Endodermal cell (in vitro differentiated cells): ENCODE measurements at places on chromosomes 7 and 10. TPM values are rescaled to one million over a fixed set of nuclear protein-coding genes. Genes with fewer than 3 reads are reported as not detected.

FBXO24 gene
- 1.4 to 3.0 TPM (median 1.6 TPM) in 3 replicates for total RNA-seq

AOAH gene
- total RNA-seq = 0.56 to 1.6 TPM (median 0.80 TPM) in 3 replicates

GRCh38 chr10:17147884-17148489, 18.4 kb upstream of the CUBN start:
- peak overlapping the region; percentile 56 for H3K27ac ChIP-seq
- DNase-seq = no peak
- H3K27me3 ChIP-seq = no peaks in the 10 kb centered on the region
- H3K36me3 ChIP-seq = no peaks in the 10 kb centered on the region

DNA sequence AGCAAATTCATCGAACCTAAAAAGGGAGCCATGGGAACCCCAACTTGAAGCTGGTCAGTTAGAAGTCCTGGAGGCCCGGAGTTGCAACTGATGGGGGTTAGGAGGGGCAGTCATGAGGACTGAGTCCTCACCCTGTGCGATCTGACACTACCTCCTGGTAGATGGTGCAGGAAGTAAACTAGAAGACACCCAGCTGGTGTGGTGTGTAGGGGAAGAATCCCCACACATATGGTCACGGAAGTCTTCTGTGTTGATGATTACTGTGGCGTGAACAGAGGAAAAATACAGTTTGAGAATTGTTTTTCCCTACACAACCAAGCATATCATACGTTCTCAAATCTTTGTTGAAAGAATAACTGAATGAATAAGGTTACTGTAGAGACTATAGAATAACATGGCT, 164.6 kb upstream of the KCTD7 start:
- H3K27ac ChIP-seq = no peak overlapping the region
- H3K27me3 ChIP-seq = no peaks in the 10 kb centered on the region
- no peak for DNase-seq
- H3K4me3 ChIP-seq = no peak overlapping the region

- no peak for DNase-seq
- no peaks in the 10 kb centered on the region for H3K36me3 ChIP-seq
- peaks cover 6% of the 10 kb centered on the region for H3K4me1 ChIP-seq
- H3K4me3 ChIP-seq = no peak overlapping the region
- H3K27me3 ChIP-seq = no peaks in the 10 kb centered on the region
- no peak overlapping the region for H3K27ac ChIP-seq
Measured at GRCh38 chr10:107813451-107814162, 649.1 kb upstream of the SORCS1 start.
